NCI-H146 (cell line): ENCODE measurements at places on chromosomes 13 and 19.

DNA sequence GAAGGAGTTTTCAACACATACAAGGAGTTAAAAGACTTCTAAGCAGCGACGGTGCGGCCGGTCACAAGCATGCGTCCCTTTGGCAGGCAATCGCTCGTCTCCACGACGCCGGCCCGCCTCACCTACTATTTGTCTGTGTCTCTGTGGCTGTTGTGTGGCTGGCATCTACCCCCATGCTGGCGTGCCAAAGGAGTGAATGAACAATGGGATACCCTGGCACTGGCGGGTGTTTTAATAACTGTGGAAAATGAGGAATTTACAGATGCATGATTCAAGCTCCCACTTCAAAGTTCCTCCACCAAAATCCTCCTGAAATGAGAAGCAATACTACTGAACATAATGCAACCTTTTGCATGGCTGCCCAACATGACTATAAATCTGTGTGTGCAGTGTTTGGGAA lies 176.6 kb downstream of the KLF5 start:
- DNase-seq, result no peak

- DNase-seq, result peak; percentile 31
Measured at GRCh38 chr13:36674337-36675212, 755 bp downstream of the SERTM1 start.

- DNase-seq, result no peak
Measured at GRCh38 chr19:14510311-14511228, 7.6 kb downstream of the DNAJB1 start.

- DNase-seq, result no peak
Measured at GRCh38 chr13:45352031-45352430, 11.0 kb upstream of the TPT1 start.

DNA sequence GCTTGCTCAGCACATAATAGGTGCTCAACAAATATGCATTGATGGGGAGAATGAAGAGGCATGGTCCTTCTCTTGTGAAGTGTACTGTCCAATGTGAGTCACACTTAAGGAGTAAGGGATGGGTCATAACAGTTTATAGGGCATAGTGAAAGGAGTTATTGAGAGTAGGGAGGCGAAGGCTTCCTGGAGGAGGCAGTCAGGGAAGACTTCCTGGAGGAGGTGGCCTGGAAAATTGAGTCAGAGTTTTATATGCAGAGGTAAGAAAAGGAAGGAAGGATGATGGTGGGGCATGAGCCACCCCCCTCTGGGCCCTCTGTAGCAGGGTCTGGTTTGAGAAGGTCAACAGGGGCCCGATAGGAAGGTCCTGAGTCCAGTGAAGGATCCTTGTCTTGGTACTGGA lies 57.0 kb upstream of the ZNF536 start:
- no peak for DNase-seq

GRCh38 chr13:48121733-48122132 lies 26.8 kb upstream of the MED4 start:
- no peak for DNase-seq
